ENCODE measurements at places on chromosomes 2 and 18.

- DNase-seq = no peak
Measured at GRCh38 chr2:99863236-99863902, 279.0 kb downstream of the AFF3 start.

DNA sequence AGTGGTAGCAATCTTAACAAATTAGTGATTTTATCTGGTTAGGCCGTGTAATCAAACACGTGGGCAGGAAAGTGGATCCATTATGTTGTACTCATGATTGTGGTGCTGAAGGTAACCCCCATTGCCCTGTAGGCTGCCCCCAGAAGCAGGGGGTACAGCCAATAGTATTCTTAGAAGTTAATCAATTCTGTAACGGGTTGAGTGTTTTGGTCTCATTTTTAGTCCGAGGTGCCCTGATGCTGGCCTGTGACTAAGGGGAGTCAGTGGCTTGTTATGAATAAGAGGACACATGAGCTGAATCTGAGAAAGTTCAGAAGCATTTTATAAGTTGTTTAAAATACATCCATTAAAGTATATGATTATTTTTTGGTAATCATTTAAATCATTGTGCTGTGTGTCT, 8.6 kb downstream of the EPAS1 start:
- DNase-seq = no peak

DNA sequence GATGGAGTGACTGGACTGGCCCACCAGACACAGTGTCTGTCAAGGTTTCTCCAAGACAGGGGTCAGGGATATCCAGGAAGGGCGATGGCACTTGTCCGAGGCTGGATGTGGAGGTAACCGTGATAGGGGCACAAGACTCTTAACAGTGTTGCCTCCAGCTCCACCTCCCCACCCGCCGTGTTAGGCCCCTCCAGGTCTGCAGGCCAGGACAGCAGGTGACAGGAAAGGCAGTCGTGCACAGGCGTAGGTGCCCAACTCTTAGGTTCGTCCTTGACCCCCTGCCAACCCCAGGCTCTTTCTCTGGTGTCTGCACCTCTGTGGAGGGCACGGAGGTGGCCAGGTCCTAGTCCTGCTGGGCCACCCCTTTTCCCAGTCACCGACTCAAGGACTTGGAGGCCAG, 10.1 kb downstream of the ITM2C start:
- DNase-seq = no peak

- no peak for DNase-seq
Measured at GRCh38 chr2:134943540-134943939, 24.9 kb downstream of the CCNT2 start.

DNA sequence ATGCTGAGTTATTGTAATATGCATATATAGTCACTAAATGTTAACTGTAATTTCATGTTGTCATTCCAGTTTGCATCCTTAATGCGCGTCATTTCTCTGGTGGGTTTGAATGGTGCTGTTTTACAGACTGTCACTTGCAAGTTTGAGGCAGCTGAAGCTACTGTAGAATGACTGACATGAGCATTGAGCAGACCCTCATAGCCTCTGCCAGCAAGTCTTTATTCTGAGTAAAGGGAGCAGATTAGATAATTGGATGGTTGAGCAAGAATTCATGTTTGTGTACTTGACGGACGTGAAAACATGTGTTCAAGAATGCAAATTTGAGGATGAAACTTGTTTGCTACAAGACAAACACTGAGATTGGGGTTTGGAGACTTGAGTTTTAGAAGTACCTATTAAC, 854.8 kb upstream of the KLHL29 start:
- DNase-seq = no peak

- DNase-seq = no peak
Measured at GRCh38 chr18:12312976-12313375, 4.9 kb downstream of the TUBB6 start.

GRCh38 chr18:49745045-49746014, 68.0 kb downstream of the ACAA2 start:
- DNase-seq = no peak

DNA sequence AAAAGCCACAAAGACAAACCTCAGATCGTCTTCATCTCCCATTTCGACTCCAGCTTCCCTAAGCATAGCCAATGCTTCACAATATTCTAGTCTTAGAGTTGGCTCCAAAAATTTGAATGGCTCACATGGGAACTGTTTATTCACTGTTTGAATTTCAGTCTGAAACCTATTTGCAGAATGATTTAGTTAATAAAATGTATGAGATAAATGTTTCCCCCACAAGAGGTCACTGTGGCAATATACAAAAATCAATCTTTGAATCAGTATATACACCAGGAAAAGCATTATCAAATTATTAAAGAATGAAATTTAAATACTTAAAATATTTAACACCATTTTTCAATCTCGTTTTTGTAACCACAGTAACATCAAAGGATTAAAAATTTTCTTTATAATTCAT, 40.0 kb upstream of the MCM6 start:
- DNase-seq = no peak

- DNase-seq = no peak
Measured at GRCh38 chr2:8750221-8750620, 68.4 kb downstream of the ID2 start.

DNA sequence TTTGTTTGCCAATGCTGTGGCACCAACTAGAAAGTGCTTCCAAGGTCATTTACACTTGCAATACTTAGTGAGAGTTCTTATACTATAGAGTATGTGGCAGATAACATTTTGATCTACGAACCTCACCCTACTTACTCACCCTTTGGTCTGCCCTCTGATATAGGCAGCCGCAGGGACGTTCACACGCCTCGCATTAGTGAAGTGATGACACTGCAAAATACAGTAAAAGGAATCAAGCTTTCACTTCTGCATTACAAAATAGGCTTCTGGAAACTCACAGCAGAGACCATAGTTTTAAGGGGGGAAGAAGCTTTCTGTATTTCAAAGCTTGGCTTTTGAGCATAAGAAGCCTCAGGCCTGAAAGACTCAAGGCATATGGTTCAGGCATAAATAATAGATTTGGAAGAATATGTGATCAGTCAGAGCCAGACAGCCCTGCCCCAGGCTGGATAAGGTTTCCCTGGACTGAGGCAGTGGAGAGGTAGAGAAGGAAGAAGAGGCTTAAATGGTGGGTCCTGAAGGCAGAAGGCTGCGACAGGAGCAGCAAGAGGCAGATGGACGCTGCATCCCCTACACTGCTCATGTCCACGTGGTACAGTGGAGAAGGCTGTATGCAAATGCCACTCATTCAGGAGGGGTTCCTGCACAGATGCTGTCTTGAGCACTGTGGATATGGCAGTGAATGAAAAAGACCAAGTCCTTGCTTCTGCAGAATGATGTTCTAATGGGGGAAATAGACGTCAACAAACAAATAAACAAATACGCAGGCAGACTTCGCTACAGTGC, 63.1 kb downstream of the FECH start:
- DNase-seq = no peak

GRCh38 chr2:5955921-5956320, 263.7 kb downstream of the SOX11 start:
- DNase-seq = no peak

GRCh38 chr2:117726747-117727146, 87.7 kb upstream of the DDX18 start:
- no peak for DNase-seq

GRCh38 chr2:63013438-63013837, 37.2 kb upstream of the OTX1 start:
- DNase-seq = no peak

GRCh38 chr2:70480468-70480867, 73.2 kb downstream of the TGFA start:
- DNase-seq = no peak

DNA sequence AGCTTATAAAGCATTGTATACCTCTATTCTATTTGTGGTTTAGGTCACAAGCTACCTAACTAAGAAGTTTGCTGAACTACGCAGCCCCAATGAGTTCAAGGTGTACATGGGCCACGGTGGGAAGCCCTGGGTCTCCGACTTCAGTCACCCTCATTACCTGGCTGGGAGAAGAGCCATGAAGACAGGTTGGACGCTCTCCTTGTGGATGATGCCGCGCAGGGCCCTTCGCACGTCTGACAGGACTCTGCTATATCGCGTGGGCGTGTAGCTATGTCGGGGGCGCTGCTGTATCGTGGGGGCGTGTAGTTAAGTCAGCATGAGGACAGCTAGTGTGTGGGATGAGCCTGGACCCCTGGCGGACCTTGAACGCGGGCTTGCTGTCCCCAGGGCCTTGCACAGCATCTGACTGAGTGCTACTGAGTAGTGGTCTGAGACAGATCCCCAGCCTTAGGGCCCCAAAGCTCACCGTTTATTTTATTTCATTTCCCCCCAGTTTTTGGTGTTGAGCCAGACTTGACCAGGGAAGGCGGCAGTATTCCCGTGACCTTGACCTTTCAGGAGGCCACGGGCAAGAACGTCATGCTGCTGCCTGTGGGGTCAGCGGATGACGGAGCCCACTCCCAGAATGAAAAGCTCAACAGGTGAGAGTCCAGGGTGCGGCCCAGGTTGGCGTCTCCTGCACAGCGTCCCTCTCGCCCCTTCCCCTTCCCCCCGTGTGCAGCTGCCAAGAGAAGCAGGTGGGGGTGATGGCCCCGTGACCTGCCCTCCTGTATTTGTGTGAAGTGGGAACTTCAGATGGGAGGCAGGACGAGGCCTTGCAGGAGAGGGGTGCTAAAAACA, 15.6 kb upstream of the CNDP1 start:
- DNase-seq = no peak

GRCh38 chr2:36797324-36798070, 101.0 kb downstream of the VIT start:
- no peak for DNase-seq

DNA sequence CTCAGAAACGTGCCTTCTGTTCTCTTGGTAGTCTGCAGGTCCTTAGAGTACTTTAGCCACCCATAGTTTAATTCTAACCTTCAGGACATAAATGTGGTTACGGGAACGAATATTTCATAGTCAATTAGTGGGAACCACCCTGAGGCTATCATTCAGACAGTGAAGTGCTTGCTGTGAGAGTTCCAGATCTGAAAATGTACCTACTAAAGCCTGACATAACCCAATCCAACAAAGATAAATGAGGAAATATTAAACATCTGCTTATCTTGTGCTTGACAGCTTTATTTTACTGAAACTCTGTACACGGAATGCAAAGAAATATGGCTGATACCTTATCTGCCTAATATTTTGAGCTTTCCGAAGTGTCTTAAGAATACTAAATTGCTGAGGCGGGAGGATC, 43.0 kb downstream of the RAB27B start:
- DNase-seq = no peak

DNA sequence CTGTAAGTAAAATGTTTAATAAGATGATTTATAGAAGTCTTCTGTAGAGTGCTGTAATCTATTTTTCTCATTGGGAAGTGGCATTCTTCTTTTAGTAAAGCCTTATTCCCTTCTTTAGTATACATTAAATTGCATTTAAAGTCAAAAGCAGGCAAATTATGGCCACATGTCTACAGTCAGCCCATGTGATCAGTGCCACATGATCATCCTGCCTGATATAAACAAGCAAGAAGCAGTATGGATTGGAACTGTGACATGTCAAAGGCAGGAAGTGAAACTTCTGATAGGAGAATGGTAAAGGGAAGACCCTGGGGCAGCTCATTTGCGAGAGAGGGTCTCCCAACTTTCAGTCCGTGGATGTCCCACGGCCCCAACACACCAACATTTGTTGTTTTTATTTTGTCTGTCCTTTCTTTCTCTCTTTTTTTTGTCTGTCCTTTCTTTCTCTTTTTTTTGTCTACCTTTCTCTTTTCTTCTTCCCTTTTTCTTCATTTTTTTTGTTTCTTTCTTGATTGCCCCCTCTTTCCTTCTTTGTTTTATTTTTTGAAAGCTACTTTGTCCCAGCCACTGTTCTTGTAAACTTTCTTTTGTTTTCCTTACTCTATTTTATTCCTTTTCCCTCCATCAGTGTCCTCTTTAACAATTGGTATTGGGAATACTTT, 154.9 kb downstream of the DTNA start:
- DNase-seq = no peak

DNA sequence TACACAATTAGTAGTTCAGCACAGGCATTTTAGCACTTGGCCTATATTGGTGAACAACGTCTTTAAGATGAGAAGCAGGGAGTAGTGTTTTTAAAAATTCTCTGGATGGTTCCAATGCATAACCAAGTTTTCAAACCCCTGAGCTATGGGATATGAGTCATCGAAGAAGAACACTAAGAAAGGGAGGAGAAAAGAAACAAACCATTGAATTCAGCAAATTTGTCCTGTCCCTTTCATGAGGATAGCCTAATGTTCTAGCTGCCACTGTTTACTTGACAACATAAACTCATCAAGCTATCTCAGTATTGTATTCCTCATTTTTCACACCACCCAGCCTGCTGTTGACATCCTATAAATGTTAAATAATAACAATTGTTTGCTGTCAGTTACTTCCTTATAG, 158.0 kb downstream of the BARD1 start:
- no peak for DNase-seq

GRCh38 chr2:74020702-74021406, 36.1 kb downstream of the TET3 start:
- no peak for DNase-seq

GRCh38 chr2:118322406-118322805, 234.1 kb downstream of the INSIG2 start:
- DNase-seq = no peak

GRCh38 chr2:101474731-101475384, at the start of gene RFX8:
Gene RFX8 (minus strand): TSS chr2:101475112. CDS start chr2:101466848, 8,264 bp downstream.
- no peak for DNase-seq

DNA sequence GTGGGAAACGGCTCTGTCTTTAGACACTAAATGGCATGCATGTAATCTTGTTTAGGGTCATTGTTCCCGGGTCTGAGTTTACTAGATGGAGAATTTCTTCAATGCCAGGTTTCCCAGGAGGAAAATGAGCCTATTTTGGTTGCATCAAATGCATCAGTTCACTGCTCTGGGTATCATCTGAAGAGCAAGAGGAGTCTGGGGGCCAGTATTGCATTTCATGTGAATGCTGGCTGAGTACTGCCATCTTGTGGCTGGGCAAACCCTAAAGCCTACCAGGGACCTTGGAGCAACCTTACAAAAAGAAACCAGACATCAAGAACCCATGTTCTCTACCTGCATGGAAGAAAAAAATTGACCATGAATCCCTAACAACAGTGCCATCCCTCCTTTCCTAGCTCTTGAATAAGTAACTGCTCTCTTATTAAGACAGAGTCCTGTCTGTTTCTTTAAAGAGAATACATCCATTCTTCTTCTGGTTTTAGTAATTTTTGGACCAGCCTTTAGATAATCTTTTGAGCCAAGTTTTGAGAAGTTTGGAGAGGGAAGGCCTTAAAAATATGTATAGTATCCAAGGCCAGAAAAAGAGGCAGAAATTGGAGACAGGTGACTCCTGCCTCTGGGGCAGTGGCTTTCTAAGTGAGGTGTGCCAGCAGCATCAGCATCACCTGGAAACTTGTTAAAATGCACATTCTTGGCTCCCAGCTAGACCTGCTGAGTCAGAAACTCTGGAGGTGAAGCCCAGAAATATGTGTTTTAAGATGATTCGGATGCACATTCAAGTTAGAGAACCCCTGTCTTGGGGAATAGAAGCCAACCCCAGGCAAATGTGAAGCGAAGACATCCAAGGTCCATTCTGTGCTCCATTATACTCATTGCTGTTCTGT, 261.0 kb upstream of the CXCR4 start:
- peak; percentile 41 for DNase-seq

DNA sequence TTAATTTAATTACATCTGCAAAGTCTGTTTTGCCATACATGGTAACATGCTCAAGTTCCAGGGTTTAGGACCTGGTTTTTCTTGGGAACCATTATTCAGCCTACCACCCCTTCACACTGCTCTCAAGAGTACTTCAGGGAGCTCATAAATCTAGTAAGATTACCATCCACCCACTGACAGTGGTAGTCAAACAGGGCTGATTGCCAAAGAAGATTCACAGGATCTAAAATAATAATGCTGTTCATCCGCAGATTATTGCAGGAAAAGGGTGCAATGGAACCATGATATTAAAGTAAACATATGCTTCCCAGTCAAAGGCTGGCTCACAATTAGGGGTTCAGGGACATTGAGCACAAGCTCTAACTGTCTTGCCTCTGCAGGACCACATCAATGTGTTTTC, 148.0 kb upstream of the CYRIA start:
- no peak for DNase-seq
